ENCODE measurements at places on chromosomes 7 and 10.

DNA sequence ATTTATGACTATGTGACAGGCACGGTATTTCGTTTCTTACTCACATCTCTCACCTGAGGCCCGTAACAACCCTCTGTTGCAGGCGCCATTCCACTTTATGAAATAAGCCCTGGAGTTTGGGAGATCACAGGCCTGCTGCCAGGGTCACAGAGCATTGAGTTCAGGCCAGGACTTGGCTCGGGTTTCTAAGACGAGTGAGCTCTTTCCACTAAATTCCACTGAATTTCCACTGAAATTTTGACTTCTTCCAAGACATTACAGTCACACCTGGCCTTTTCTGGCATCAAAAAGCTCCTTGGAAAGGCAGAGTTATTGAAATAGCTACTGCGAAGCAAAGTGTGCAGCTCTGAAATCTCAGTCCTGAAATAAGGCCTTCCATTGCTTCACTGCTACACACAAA lies 282.8 kb upstream of the MGMT start:
- DNase-seq, result no peak

DNA sequence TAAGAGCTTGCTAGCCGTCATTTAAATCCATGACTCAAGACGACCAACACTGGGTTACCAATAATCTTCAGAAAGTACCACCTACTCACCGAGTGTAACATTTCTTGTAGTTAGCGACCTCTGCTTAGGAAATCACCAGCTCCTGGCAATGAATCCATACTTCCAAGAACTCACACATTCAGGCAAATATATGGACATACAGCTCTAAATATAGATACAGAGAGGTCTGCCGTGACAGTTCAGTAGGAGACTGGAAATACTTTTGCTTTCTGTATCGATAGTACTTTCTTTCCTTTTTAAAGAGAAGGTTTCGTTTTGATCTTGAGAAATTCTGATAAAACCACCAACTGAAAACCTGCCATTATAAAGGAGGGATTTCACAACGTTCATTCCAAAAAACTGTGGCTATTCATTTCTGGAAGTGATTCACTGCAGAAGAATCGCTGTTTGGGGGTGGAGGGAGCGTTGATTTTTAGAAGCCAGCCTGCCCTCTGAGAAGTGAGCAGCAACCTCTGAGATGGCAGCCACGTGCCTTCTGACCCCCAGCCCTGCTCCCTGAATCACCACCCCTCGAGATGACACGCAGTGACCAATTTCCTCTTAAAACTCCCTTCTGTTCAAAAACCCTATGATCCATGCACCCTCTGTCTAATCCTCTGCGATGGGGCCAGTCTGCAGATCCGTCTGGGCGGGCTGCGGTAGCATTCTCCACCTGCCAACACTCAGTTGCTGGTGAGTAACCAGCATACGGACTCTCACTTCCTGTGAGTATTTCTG lies 179.0 kb upstream of the KLF14 start:
- DNase-seq, result peak; percentile 83

DNA sequence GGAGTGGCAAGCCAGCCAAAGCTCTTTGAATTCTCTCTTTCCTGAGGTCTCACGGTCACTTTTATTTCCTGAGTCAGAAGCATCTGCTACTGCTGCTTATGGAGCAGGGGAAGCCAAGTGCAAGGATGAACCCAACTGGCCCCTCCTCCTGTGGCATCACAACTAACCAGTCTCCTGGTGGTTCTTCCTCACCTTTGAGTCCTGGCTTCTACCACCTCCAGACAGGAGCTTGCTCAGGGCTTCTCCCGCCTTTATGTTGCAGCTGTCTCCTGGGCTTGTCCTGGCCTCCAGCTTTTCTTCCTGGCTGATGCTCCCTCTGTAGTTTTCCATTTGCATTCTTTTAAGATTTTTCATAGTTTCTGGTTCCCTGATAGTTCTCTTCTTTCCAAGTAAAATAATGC lies 349.7 kb upstream of the NRP1 start:
- DNase-seq, result no peak

- DNase-seq, result no peak
Measured at GRCh38 chr10:76871697-76872295, 765.8 kb downstream of the KCNMA1 start.
